ENCODE measurements at places on chromosomes 2 and 18.

DNA sequence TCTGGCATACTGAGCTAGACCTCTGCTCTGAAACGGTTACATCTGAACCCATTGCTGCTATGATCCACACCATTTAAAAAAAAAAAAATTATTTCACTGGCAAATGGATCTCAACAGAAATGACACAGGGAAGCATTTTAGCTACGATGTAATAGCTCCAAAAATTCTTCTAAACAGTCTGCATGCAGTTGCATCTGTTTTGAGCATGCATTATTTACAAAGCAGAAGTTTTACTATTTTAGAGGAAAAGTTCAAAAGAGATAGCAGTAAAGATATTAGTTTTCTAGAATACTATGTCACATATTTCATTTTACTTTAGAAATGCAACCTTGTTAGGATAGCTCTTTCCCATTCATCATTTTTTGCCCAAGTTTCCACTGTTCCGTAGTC, 265.7 kb downstream of the MEIS1 start:
- DNase-seq = no peak

DNA sequence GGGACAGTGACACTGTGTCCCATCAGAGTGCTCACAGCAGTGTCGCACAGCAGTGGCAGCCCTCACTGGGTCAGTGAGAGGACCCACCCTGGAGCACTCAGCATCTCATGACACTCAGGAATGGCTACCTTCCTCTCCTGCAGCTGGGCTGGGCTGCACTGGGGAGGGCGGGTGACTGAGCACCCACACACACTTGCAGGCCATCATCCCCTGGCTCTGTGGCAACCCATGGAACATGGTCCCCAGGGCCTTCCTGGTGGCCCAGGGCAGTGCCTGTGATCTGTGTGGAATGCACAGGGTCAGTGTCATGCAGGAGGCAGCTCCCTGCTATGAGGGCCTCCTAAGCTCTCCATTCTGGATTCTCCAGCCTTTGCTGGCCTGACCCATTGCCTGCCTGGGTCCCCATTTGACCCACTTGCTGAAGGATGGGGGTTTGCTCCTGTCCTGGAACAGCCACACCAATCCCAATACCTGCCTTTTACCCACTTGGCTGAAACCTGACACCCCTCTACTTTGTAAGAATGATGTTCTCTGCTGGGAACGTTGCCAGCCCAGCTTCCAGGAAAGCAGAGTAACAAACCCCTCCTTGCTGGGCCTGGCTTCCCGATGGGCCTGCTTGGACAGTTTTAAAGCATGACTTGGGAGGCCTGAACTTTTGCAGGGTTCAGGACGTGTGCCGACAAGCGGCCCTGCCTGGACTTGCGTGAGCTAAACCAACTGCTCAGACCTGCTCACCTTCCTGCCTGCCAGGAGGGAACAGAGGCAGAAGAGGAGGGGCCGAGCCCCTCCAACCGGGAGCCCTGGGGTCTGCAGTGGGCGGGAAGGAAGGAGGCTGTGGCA, 13.7 kb downstream of the HS6ST1 start:
- DNase-seq = no peak

GRCh38 chr2:232892221-232892620, 22.2 kb downstream of the SNORC start:
- DNase-seq = no peak

- no peak for DNase-seq
These were observed 1080.9 kb upstream of the FANCL start for GRCh38 chr2:59322005-59322404.

All from activated CD4-positive, alpha-beta T cell treated with anti-CD3 and anti-CD28 coated beads, Interleukin-2, amount 50 U/mL, for 48 hours (primary cell).